ENCODE measurements at places on chromosomes 4 and X. TPM values are rescaled to one million over a fixed set of nuclear protein-coding genes. Genes with fewer than 3 reads are reported as not detected.
A peak's percentile ranks its signal among the peaks of the same experiment; 100 is the strongest.

Gene MAGEB17
- not detected for total RNA-seq

DNA sequence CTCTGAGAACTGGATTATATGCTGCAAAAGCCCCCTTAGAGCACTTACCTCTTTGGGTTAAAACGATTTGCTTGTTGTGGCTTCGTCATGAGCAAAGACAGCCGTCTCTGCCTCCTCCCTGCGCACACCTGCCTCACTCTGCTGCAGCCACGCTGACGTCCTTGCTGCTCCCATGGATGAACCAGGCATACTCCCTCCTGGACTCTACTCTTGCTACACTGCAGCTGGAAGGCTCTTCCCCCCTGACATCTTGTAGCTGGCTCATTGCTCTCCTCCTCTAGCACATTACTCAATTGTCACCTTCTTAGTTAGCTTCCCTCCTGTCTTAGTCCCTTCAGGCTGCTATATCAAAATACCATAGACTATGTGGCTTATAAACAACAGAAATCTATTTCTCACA lies 59.3 kb downstream of the FAM114A1 start:
- DNase-seq: no peak

DNA sequence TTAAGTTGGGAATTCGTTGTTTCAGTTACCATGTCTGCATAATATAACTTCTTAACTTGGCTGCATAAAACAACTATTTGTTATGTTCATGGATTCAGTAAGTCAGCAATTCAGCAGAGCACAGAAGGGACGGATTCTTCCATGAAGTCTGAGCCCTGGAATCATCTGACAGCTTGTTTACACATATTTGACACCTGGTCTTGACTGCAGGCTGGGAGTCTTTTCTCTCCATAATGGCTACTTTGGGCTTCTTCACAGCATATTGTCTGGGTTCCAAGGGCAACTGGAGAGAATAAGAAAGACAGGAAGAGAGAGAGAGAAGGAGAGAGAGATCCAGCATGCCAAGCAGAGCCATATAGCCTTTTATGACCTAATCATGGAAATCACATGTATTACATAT lies 23.1 kb downstream of the CENPC start:
- DNase-seq: no peak

- DNase-seq: no peak
These were observed 4.8 kb downstream of the MAGED2 start for GRCh38 chrX:54812306-54812705.

GRCh38 chr4:165328101-165328425 lies 594 bp downstream of the MSMO1 start:
- no peak for DNase-seq

DNA sequence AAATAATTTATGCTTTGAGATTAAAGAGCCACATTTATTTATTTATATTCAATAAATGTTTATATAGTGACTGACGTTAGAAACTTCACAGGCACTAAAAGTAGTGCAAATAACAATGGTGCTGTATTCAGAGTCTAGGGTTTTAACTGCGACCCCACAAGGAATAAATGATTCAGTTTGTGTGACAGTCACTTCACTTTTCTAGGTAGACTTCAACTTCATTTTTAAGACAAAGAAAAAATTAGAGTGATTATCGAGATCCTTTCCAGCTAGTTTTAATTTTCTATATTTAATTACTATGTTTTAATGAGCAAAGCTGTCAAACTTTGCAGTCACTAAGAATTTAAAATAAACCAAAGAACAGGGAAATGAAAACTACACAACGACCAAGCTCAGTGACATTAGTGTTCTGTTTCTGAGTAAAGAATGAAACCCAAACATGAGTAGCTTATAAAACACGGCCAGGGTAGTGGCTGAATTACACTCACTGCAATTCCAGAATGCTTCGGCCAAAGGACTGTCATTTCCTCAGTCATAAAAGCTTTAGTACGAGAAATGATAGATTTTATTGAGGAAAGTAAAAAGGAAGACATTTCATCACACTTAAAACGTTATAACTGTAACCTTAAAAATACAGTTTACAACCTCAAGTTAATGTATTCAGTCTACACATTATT lies 38.6 kb downstream of the ADGRA3 start:
- DNase-seq: no peak

DNA sequence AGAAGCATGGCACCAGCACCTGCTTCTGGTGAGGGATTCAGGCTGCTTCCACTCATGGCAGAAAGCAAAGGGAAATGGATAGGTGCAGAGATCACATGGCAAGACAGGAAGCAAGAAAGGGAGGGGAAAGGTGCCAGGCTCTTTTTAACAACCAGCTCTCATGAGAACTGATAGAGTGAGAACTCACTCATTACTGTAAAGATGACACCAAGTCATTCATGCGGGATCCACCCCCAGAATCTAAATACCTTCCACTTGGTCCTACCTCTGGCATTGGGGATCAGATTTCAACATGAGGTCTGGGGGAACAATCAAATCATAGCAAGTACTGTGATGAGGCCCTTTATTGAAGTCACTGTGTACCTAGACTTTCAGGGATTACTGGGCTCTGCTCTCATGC lies 72.0 kb upstream of the PRDM5 start:
- DNase-seq: no peak

DNA sequence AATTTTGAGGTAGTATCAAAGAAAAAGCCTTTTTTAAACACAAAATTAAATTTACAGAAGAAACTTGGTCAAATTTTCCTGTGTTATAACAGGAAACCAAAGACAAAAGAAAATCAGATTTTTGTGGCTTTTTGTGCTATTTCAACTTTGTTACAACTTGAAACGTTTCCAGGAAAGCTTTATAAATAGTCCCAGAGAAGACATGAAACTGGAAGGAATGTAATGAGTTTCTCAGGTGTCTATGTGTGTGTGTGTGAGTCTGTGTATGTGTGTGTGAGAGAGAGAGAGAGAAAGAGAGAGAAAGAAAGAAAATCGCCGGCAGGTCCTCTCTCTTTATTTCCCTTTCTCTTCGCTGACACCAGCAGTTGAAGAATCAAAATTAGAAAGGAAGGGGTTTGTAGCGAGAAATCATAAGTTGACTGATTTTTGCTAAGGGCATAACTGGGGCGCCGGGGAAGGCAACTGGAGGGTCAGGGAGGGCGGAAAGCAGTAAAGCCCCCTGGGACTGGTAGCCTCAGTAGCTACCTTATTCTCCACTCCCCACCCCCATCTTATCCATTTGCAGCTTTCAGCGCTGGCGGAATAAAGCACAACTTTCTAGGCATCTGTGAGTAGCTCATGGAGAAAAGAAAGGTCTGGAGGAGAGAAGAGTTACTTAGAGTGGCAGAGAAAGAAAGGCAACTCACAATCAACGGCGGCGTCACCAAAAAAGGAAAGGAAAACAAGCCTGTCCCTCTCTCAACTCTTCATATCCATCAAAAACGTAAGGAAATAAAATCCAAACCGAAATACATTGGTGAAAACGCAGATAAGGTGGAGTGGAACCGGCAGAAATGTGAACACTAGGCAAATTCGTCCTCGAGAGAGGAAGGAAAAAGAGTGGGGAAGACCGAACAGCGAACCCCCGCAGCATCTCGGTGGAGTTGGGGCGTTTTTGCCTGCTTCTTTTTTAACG lies 1.3 kb downstream of the TMEM47 start:
- no peak for DNase-seq

- no peak for DNase-seq
These were observed 98.8 kb downstream of the PDE5A start for GRCh38 chr4:119529788-119530187.

Gene DCHS2
- total RNA-seq: 0.13 TPM

Gene UBL4A
- total RNA-seq: 17.4 TPM

Gene UGT2A1
- total RNA-seq: not detected

DNA sequence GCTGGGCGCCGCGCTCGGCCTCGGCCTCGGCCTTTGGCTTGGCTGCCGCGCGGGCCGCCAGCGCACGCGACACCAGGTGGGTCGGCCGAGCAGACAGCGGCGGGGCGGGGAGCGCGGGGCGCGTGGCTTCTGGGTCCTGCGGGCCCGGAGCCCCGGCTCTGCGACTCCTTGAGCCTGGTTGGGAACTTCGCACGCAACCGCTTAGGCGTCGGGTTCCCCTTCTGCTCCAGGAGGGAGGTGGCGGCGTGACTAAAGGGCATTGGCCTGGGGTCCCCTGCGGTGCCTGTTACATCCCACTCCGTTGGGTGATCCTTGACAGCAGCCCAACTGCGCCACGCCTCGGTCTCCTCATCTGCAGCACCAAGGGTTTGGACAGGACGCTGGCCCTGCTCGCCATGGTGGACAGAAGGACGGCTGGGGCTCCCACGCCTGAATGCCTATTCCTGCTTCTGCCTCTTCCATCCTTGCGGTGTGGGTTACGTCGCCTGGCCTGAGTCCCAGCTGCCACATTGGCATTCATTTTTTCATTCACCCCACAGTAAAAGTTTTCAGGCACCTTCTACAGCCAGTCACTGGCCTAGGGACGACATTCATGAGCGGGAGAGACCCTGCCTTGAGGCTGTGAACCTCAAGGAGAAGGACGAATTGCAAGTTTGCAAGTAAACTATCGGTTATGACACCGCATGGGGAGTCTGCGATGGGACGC lies 631 bp downstream of the EVC start:
- no peak for DNase-seq

DNA sequence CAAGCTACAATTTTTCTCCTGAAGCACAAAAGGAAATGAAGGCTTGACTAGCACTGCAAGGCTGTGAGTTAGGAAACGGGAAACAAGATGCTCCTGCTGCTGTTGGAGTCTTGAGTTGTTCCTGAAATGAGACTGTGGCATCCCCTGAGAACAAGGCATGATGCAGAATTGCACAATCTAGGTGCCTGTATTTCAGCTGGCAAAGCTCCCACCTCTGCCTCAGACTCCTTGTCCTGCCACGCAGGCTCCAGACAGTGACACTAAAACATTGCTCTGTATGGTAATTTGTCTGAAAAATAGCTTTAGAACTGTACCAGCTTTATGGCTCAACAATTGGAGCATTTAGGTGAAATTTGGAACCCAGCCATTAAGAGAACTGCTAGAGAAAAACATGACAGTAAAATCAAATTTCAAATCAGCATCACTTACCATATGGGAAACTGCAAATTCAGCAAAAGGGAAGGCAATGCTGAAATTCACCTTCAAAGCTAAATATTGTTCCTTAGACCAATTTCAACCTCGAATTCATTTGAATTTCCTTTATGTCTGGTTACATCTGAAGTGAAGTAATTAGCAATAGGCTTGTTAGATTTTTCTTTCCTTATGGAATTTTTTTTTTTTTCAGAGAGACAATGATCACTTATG lies 103.4 kb downstream of the MFAP3L start:
- no peak for DNase-seq

DNA sequence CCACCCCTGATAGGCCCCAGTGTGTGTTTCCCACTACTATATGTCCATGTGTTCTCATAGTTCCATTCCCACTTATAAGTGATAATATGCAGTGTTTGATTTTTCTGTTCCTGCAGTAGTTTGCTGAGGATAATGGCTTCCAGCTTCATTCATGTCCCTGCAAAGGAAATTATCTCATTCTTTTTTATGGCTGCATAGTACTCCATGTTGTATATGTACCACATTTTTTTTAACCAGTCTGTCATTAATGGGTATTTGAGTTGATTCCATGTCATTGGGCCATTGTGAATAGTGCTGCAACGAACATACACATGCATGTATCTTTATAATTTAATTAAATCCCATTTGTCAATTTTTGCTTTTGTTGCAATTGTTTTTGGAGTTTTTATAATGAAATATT lies 10.3 kb upstream of the TMPRSS11A start:
- DNase-seq: no peak

Gene AGA
- total RNA-seq: 28.3 TPM

- DNase-seq: no peak
These were observed 7.2 kb downstream of the TIMM17B start for GRCh38 chrX:48890296-48890925.

GRCh38 chr4:165464813-165465381 lies 86.1 kb downstream of the CPE start:
- no peak for DNase-seq

- DNase-seq: no peak
These were observed 71.6 kb upstream of the MAB21L2 start for GRCh38 chr4:150510176-150510865.

Gene MAGEA2
- not detected for total RNA-seq

- DNase-seq: no peak
These were observed 1.8 kb downstream of the RNF128 start for GRCh38 chrX:106728337-106728736.

Gene SOWAHB
- 0.75 TPM for total RNA-seq

- DNase-seq: no peak
These were observed 16.8 kb downstream of the AFF2 start for GRCh38 chrX:148517176-148517575.

DNA sequence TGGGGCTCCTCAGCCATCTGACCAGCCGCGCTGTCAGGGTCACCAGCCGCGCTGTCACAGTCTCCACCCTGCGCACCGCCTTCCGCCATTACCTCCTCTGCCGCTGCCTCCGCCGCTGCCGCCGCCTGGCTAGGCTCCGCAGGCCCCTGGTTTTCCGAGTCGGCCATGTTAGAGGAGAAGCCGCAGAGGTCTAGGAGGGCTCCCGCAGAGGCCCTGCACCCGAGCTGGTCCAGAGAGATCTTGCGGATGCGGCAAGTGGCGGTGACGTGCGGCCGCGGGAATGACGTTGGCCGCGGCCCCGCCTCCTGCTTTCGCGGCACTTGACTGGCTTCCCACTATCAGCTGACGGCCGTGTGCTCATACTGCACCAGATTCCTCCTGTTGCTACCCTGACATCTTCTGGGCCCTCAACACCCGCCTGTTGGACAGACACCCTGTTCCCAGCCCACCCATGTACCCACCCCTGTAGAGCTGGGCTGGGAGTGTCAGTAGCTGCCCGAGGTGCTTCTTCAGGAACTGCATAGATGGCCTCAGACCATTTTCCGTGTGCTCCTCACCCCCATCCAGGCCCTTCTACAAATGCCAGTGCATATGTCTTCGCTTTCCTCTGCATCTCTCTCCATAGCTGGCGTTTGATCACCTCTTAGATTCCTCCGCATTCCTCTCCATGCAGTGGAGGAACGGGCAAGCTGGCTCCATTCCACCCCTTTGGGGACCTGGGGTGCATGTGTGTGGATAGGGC lies at the start of gene NAP1L5:
TSS of gene NAP1L5 (minus strand) at position 242 of the 742 bp plus-strand sequence. CDS start at position 167, 75 bp downstream.
- DNase-seq: peak; percentile 85

DNA sequence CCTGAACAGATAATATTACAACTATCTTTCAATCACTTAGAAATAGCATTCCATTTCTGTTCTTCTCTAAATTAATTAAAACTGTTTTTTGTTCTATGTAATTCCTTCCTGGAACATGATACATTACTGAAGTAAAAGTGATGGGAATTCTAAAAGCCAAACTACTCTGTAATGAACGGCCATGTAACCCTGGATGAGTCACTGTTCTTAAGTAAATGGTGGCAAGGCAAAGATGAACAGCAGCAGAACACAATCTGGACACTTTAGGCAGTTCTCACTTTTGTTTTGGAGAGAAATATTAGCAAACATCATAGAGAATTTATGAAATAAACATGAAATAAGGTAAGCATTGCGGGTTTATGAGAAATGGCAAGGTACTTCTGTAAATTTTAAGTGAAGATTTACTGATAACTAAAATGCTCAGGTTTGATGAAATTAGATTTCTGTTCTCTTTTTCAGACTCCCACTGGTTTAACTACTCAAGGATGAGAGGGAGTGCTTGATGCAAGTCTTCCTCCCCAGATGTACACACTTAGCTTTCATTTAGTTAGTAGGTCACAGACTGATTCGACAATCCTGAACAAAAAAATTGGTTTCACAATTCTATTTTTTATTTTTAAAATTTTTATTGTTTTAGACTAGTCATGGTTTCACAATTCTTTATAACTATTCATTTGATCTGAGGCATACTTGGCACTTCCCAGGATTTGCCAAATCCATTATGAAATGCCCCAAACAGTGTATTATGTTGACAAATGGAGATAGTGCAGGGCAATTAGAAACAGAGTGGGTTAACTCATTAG lies 964 bp upstream of the GPR82 start:
- DNase-seq: no peak
